ENCODE measurements at places on chromosomes 5 and 9.
A peak's percentile ranks its signal among the peaks of the same experiment; 100 is the strongest.

GRCh38 chr9:83061990-83062650, 822 bp downstream of the RASEF start:
- peak overlapping the region; percentile 81 for H3K27ac ChIP-seq
- no peaks in the 10 kb centered on the region for H3K4me1 ChIP-seq
- H3K4me3 ChIP-seq, result peak overlapping the region; percentile 35
- H3K36me3 ChIP-seq, result no peaks in the 10 kb centered on the region
- peaks cover 58% of the 10 kb centered on the region for H3K27me3 ChIP-seq

GRCh38 chr5:36679221-36679989, 73.0 kb downstream of the SLC1A3 start:
- no peak overlapping the region for H3K4me3 ChIP-seq
- no peaks in the 10 kb centered on the region for H3K36me3 ChIP-seq
- H3K4me1 ChIP-seq, result peaks cover 9% of the 10 kb centered on the region
- no peaks in the 10 kb centered on the region for H3K27me3 ChIP-seq

- no peak for DNase-seq
- H3K4me1 ChIP-seq, result no peaks in the 10 kb centered on the region
- H3K27me3 ChIP-seq, result no peaks in the 10 kb centered on the region
- H3K27ac ChIP-seq, result no peak overlapping the region
- no peak overlapping the region for H3K4me3 ChIP-seq
- no peaks in the 10 kb centered on the region for H3K36me3 ChIP-seq
These were observed 10.3 kb upstream of the BRD3OS start for GRCh38 chr9:134014946-134015345.

DNA sequence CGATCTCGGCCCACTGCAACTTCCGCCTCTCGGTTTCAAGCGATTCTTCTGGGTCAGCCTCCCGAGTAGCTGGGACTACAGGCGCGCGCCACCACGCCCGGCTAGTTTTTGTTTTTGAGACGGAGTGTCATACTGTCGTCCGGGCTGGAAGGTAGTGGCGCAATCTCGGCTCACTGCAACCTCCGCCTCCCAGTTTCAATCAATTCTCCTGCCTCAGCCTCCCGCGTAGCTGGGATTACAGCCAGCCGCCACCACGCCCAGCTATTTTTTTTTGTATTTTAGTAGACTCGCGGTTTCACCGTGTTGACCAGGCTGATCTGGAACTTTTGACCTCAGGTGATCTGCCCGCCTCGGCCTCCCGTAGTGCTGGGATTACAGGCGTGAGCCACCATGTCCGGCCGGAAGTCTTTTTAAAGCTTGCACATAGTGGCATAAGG, 1.2 kb downstream of the SMC5 start:
- peak overlapping the region; percentile 66 for H3K4me3 ChIP-seq
- no peak for DNase-seq
- H3K4me1 ChIP-seq, result peaks cover 26% of the 10 kb centered on the region

DNA sequence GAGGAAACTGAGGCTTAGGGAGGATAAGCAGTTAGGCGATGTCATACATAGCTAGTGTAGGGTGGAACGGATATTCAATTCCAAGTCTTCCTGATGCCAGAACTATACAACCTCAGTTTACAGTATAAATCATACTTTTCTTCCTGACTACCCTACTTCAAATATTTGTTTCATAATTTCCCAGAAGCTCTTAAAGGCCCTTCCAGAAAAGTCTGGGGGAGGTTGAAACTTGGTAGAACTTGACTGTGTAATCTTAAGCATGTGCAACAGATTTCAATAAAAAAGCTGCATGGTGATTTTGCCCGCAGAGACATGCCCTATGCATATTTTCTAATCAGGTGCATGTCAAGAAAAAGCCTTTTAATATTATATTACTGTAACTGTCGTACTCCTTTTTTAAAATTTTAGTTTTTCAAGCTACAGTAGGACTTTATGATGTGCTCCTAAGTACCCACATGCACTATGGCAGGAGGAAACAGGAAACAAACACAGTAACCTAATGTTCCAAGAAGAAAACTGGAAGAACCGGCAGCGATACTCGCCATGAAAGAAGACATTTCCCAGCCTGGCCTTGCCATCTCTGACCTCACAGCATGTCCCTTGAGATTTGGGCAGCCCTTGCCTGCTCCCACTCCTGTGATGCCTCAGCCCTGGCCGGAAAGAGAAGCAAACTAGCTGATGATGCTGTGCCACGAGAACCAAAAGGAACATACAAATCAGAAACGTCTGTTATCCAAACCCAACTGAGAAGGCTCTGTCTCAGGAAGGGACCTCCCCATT, 266.0 kb downstream of the EFNA5 start:
- H3K27ac ChIP-seq, result no peak overlapping the region
- H3K4me3 ChIP-seq, result no peak overlapping the region
- no peak for DNase-seq

GRCh38 chr5:156893517-156893916, 43.4 kb downstream of the PPP1R2B start:
- H3K27ac ChIP-seq, result no peak overlapping the region
- H3K36me3 ChIP-seq, result no peaks in the 10 kb centered on the region
- no peak overlapping the region for H3K4me3 ChIP-seq

DNA sequence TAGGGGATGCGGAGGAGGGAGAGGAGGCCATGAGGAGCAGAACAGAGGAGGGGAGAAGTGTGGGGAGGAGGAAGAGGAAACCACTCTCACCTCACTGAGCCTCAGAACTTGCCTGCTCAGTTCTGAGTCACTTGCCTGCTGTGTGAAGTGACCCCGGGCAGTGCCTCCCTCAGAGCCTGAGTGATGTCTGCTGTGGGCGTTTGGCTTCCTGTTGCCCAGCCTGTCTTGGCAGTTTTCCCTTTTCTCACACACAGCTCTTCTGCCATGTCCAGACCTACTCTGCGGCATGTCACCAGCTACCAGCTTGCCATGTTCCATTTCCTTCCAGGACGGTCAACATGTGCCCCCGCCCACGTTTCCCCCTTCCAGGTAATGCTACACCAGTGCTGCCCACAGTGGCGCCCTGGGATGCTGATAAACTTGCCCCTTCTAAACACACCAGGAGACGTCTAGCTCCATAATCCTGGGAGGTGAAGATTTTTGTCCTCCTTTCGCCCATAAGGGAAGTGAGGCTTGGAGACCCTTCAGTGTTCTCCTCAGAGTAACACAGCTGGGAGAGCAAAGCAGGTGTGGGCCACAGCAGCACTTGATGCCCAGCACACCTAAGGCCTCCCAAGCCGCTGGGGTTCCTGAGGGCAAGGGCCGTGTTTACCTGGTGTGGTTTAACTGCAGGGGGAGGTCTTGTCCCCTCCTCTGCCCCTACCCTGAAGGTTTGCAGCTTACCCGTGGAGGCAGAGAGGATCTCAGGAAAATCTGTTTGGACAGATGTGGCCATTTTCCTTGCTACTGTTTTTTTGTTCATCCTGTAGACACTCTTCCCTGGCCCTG, 63.8 kb upstream of the RNF130 start:
- H3K4me3 ChIP-seq, result no peak overlapping the region
- no peaks in the 10 kb centered on the region for H3K27me3 ChIP-seq
- no peak for DNase-seq
- H3K27ac ChIP-seq, result no peak overlapping the region
- no peaks in the 10 kb centered on the region for H3K36me3 ChIP-seq

DNA sequence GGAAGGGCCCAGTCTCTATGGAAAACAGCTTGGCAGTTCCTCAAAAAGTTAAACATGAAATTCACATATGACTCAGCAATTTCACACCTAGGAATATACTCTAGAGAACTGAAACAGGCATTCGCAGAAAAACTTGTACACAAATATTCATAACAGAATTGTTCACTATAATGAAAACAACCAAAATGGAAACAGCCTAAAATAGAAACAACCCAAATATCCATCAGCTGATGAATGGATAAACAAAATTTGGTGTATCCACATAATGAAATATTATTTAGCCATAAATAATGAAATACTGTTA, 4.8 kb upstream of the GPR150 start:
- H3K27me3 ChIP-seq, result peaks cover 21% of the 10 kb centered on the region
- H3K36me3 ChIP-seq, result no peaks in the 10 kb centered on the region
- DNase-seq, result no peak
- H3K27ac ChIP-seq, result no peak overlapping the region
- H3K4me3 ChIP-seq, result no peak overlapping the region
